Stimulated activated CD8-positive, alpha-beta memory T cell treated with anti-CD3 and anti-CD28 coated beads, Interleukin-7, amount 100 ng/mL, for 48 hours (primary cell): ENCODE measurements at places on chromosomes 3 and 15.
A peak's percentile ranks its signal among the peaks of the same experiment; 100 is the strongest.

DNA sequence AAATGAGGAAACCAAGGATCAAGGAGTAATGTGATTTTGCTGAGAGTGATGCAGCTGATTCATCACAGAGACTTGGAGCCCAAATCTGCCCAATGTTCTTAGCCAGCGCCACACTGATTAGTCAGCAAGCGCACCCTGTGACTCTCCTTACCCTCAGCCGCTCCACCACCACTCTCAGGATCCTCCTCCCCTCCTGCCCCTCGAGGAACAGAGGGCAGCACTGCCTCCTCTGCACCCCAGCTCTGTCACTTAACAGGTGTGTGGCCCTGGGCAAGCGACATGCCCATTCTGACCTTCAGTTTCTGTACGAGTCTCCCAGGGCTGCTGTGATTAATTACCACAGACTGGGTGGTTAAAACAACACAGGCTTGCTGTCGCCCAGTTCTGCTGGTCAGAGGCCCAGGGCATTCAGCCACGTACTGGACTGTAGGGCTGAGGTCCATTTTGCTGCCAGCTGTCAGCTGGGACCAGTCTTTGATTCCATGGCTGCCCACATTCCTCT, 36.1 kb upstream of the HRH1 start:
- no peak for DNase-seq

GRCh38 chr3:13894096-13894806, 14.4 kb upstream of the WNT7A start:
- DNase-seq: no peak

- no peak for DNase-seq
Measured at GRCh38 chr15:80562033-80562432, 133.1 kb upstream of the ABHD17C start.

- no peak for DNase-seq
Measured at GRCh38 chr15:86916671-86917360, 837.1 kb downstream of the AGBL1 start.

DNA sequence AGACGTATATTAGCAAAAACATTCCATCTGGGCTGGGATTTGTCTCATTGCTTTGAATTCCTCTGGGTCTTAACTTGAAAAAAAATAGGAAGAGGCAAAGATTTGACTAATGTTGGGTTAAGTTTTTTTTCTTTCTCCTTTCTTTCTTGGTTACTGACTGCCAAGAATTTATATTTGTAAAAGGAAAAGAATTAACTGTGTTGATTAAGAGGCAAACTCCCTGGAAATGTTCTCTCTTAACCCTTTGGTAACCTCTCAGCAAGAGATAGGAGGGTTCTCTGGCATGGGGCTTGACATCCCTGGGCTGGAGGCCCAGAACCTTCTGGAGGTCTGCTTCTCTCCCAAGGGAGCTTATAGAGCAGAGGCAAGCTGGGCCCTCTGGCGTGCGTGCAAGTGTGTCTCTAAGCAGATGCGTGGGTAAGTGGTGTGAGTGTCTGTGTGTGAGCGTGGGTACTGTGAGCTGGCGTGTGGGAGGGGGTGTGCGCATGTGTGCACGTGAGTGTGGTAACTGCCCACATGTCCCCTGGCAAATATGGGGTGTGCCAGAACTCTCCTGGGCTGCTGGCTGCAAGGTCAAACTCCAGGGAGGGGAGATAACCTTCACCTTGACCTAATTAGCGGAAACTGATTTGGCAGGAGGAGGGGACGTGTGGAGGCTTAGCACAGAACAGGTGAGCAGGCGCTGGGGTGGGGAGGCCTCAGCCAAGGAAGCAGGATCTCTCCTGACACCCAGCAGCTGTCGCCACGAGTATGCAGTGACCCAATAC, 49.4 kb upstream of the MAGEF1 start:
- no peak for DNase-seq

GRCh38 chr3:151724576-151725562, 8.9 kb upstream of the AADACL2 start:
- DNase-seq: no peak

- no peak for DNase-seq
Measured at GRCh38 chr15:84391191-84391590, 155.6 kb downstream of the GOLGA6L4 start.

DNA sequence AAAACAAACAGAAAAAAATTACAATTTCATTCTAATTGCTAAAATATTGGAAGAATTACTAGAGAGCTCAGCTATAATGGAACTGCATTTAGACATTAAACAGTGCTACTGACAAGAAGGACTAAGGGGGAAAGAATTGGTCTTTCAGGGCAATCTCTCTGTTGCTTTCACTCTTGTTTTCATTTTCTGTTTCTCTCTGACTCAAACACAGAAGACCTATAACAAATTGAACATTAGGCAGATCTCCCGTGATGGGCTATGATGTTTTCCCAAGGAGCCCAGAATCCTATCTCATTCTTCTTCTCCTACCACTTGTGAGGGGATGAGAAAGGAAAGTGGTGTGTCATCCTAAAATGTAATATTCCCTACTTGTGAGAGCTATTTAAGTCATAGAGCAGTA, 358.0 kb upstream of the TGFBR2 start:
- DNase-seq: no peak

GRCh38 chr15:80920271-80920699, 69.3 kb downstream of the MESD start:
- peak; percentile 27 for DNase-seq
